ENCODE measurements at places on chromosomes 16 and 17.

DNA sequence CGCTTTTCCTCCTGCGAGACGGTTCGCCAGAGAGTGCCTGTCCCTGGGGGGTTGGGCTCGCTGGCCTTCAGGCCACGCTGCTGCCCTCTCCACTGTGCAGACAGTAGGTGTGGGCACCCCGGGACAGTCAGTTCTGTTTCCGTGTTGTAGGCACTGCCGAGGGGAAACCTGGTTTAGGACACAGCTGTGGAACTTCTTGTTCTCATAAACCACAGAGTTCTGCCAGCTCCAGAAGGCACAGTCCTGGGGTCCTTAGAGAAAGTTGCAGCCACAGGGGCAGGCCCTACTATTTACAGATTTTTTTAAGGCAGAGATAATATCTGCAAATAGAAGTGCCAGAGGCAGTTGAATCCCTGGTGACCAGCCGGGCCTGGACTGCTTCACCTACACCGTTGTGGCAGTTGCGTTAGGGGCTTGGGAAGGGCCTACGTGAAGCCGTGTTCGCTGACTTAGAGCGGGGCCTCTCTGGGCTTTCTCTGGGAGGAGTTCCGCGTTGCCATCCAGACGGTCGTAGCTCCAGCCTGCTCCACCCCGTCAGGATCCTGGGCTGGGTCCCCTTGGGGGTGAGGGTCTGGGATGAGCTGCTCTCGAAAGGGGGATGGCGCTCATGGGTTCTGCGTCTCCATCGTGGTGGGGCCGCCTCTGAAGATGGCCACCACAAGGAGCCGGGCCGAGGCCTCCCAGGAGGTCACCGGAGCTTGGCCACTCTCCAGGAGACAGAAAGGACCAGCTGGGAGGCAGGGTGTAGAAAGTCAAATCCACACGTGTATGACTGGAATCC lies 126.3 kb downstream of the BANP start:
- DNase-seq: no peak

DNA sequence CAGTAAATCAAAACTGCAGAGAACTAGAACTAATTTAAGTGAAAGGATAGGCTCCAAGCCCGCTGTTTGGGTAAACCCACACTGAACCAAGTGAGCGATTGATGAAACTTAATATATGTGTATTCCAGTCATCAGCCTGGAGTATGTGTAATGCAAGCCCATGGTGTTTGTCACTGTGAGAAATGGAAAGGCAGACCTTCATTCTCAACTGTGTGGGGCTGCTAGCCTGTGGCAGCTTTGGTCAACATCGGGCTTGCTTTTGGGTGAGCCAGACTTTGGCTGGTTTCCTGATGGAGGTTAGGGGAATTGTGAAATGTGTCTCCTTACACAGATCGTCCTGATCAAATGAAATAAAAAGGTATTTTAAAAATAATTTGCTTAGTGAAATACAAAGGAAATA lies 279.9 kb downstream of the IRX3 start:
- DNase-seq: no peak

- DNase-seq: no peak
These were observed 15.1 kb downstream of the SSH2 start for GRCh38 chr17:29914819-29915537.

DNA sequence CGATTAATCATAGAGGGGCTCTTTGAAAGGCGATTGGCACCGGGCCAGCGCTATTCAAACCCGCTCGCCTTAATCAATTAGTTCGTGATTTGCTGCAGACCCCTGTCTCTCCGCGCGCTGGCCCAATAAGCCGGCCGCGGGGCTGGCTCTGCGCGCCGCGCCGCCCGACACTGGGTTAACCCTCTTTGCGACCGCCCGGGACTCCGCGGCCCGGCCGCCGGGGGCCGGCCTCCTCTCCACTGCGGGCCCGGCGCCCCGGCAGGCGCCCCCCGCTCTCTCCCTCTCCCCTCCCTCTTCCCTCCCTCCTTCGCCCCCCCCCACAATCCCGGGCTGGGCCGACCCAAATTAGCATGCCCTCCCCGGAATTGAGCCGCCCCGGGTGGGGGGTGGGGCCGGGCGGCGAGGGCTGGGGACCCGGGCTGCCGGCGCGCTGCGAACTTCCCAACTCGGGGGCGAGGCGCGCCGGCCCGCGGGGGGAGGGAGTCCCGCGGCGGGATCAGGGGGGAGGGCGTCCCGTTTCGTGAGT lies 428 bp upstream of the SALL1 start:
- DNase-seq: peak; percentile 48

DNA sequence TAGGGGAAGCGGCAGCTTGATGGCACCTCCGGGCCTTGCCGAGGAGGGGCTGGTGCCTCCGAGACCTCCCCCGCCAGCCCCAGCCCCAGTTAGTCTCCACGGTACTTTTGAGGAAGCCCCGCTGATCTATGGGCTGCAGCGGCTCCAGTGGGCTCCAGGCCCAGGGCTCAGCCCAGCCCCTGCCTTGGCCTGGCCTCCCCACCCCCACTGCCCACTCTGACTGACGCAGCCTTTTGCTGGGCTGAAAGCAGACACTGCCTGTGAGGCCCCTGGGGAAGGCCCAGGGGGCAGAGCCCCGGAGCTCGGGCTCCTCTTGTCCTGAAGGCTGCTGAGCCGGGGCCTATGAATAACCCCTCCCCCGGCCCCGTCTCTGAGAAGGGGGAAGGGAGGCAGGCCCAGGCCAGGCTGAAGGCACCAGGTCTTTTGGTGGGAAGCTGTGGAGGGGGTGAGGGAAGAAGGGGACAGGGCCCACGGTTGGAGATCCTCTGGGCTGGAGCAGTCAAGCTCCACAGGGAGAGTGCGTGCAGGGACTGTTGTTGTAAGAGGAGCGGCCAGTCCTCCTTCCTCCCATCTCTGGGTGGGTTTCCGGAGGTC lies 7.5 kb upstream of the SMTNL2 start:
- no peak for DNase-seq

GRCh38 chr17:57945996-57946797 lies 9.0 kb downstream of the CUEDC1 start:
- DNase-seq: no peak

DNA sequence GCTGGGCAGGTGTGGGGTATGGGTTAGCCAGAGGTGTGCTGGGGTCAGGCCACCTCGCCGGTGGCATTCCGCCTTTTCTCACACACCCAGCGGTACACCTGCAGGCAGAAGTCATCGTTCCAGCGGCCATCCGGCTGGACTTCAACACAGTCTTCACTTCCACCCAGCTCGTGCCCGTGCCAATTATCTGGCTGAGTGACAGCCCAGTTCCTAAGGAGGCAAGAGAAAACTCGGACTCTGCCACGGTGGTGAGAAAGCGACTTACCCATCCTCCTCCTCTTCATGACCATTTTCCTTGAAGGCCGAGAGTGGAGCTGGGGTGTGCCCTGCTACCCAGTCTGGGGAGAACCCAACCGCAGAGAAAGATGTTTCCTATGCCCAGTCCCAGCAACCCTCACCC lies 13.1 kb downstream of the ASGR2 start:
- no peak for DNase-seq

DNA sequence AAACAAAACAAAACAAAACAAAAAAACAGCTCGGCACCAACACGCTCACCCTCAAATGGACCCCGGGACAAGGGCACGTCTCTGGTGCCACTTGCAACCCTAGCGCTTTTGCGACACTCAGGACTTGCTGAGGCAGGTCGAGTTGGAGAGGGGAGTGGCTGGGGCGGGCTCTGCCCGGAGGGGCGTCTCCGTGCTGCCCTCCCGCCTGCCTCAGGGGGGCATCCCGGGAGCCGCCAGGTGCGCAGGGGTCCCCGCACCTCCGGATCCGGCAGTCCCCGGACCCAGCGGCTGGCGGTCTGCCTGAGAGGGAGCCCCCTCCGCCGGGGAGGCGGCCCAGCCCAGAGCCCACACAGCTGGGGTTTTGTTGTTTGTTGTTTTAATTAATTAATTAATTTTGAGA lies at the start of gene SLC52A1:
Gene SLC52A1 (minus strand): TSS at position 112 of the 400 bp plus-strand sequence. CDS start 820 bp downstream, outside the sequence.
- DNase-seq: no peak

GRCh38 chr17:77225265-77225664 lies 84.5 kb downstream of the SEC14L1 start:
- DNase-seq: no peak

DNA sequence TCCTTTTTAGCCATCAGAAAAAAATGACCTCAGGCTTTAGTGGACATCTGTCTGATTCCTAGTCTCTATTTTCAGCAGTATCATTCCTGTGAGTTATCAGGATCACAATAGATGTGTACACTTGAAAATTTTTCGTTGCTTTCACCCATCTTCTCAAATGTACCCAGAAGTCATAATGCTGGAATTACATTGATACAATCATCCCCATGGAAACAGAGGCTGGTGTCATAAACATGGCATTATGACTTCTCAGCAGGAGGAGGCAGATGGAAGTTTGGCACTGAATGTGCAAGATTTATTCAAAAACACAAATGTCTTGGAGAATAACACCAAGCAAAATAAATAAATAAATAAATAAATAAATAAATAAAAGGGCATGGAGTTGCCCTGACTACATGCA lies 292.5 kb downstream of the PHKB start:
- no peak for DNase-seq

DNA sequence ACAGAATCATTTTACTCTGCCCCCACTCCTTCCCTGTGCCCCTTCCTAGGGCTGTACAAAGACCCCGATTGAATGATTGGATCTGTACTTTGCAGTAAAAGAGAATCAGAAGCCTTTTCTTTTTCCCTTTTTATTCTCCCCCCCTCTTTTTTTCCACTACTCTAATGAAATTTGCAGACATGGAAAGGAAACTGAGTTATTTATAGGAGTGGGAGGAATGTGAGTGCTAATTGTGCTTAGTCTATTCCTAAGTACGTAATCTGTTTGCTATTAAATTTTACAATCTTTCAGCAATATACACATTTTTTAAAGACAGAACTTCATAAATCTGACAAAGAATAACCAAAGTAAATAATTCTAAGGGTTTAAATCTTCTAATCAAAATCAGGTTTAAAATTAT lies 314.3 kb downstream of the MAP2K6 start:
- no peak for DNase-seq

All from GOT3 (cell line).